Cerebellar nuclear complex (tissue), 1 donor: ENCODE measurements at places on chromosomes 1 and 21.

GRCh38 chr1:234683861-234684632 lies 74.1 kb upstream of the IRF2BP2 start:
- peak; percentile 13 for DNase-seq

- no peak for DNase-seq
Observed at GRCh38 chr1:30635391-30635975, 87.9 kb downstream of the MATN1 start.

GRCh38 chr1:203066965-203067364 lies 18.8 kb downstream of the MYOG start:
- DNase-seq: no peak

- DNase-seq: no peak
Observed at GRCh38 chr1:114234408-114235124, 80.9 kb upstream of the SYT6 start.

DNA sequence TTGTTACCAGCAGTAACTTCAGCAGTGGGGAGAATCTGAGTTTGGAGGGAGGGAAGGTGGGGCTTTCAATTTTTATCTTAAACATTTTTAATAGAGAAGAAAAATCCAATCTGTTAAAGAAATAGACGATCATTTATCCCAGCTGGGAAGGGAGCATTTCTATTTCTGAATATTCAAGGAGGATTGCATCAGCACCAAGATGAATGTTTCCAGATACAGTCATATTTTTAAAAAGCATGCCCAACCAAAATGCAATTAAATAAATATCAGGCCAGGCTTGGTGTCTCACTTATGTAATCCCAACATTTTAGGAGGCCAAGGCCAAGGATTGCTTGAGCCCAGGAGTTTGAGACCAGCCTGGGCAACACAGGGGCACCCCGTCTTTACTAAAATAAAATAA lies 1.7 kb upstream of the ATP1A4 start:
- DNase-seq: no peak

- DNase-seq: no peak
Observed at GRCh38 chr1:66275083-66275482, 258.9 kb upstream of the SGIP1 start.

GRCh38 chr1:8363767-8364301 lies 45.9 kb downstream of the SLC45A1 start:
- DNase-seq: no peak

DNA sequence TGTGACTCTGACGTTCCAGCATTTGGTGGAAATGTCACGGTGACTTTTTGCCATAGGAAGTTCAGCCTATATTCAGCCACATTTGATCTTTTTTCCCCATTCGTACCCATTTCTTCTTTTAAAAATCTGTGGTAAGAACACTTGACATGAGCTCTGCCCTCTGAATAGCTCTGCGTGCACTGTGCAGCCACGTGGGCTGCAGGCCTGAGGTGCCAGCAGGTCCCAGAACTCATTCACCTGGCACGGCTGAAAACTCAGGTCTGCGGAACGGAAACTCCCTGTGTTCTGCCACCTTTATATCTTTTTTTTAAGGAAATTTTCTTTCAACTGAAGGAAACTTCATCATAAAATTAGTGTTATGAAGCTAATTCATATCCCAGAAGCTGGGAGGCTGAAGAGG lies 28.6 kb downstream of the CEP104 start:
- no peak for DNase-seq

DNA sequence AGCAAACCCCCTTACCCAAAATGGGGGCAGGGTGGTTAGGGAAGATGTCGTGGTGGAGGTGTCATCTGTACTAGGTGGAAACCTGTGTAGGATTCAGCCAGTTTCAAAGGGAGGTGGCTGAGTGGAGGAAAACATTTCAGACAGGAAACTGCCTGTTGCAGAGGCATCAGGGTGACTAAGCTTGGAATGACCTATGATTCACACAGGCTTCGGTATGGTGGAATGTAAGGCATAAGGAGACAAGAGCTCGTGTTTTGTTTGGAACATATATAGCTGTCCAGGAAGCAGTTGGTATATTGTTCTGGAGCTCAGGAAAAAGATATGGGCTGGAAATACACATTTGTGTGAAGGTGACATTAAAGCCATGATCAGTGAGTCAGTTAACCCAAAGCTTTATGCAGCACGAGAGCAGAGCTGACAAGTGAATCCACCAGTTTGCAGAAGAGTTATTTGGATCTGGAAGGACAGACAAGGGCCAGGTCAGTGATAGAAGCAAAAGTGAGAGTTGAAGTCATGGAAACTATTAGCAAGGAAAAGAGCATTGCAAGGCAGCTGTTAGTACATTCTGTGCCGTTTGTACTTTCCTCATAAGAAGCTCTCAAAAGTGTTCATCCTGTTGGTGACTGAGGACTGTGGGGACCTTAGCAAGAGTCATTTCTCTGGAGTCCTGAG lies 12.2 kb downstream of the UTP25 start:
- no peak for DNase-seq

- no peak for DNase-seq
Observed at GRCh38 chr1:14466006-14466405, 132.5 kb upstream of the KAZN start.

GRCh38 chr1:175373786-175374623 lies 181.4 kb upstream of the KIAA0040 start:
- no peak for DNase-seq

- no peak for DNase-seq
Observed at GRCh38 chr21:14890141-14890540, 174.7 kb downstream of the NRIP1 start.

GRCh38 chr21:29360799-29361765 lies 62.4 kb downstream of the BACH1 start:
- no peak for DNase-seq

DNA sequence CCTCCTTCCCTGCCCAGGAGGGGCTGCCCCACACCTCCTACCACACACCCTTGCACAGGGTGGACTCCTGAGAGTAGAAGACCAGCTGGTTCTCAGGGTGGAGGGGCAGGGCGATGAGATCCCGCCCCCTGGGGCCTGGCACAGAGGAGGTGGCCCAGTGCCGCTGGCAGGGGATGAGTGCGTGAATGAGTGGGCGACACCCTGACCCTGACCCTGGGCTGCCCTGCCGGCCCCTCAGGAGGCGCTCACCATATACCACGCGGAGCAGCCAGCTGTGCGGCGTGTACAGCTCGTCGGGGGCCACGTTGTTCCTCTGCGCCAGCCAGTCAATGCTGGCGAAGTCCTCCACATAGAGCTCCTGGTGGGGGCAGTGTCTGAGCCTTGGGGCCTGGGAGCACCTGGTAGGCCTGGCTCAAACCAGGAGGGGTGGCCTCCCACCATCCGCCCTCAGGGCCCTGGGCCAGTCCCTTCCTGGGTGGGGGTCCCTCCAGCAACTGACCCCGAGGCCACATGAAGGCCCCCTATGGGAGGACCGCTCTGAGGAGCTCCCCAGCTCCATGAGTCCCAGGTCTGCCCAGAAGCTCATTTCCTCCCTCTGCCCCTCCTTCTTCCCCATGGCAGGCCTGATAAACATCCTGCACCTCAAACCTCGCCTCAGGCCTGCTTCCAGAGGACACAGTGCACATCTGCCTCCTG lies 13.0 kb downstream of the LSS start:
- no peak for DNase-seq
